Stimulated activated CD4-positive, alpha-beta T cell treated with anti-CD3 and anti-CD28 coated beads, Interleukin-4, amount 100 ng/mL, for 24 hours (primary cell): ENCODE measurements at places on chromosomes 1 and 21.

DNA sequence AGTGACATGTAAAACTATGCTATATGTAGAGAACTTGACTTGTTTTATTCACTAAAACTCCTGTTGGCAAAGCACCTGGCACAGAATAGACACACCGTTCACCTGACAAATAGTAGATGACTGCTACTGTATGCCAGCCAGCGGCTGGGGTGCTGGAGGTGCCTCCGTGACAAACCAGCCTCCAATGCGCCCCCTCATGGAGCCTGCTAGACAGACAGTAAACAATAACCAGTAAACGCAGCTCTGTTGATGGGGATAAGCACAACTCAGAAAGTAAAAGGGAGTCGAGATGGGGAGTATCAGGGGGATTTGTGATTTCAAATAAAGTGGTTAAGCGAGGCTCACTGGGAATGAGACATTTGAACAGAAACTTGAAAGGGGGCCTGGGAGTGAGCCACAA is 107.2 kb downstream of the PRDM2 start:
- DNase-seq, result no peak

- no peak for DNase-seq
Observed at GRCh38 chr1:245338485-245338877, 183.7 kb downstream of the KIF26B start.

DNA sequence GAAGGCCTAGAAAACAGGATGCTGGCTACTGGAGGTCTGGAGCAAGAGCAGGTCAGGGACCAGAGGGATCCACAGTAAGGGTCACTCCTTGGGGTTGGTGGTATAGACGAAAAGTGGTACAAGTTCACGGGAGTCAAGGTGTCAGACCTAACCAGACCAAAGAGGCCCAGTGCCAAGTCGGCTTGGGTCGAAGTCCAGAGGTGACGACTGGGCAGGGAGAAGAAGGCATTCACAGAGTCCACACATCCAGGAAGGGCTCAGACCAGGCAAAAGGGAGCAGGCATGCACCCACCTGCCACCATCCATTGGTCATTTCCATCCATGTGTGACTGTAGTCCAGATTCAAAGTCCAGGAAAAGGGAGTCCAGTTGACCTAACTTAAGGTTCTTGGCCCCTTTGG is 27.1 kb upstream of the SYT6 start:
- no peak for DNase-seq

DNA sequence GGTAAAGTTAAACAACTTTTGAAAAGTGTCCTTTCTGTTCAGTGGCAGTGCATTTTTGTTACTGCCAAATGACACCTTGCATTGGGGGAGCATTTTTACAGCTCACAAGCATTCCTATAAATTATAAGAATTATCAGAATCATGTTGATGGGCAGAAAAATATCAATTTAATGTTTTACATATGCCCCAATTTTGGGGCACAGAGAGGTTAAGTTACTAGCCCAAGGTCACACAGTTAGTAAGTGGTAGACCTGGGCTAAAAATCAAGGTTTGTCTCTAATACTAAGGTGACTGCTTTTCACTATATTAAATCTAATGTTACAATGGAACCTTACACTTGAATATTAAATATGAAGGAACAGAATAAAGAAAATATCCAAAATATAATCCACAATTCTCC is 180.1 kb upstream of the IVNS1ABP start:
- no peak for DNase-seq

GRCh38 chr1:112026016-112026415 is 36.5 kb upstream of the KCND3 start:
- no peak for DNase-seq

GRCh38 chr1:183998045-183998444 is 39.5 kb downstream of the COLGALT2 start:
- DNase-seq, result no peak

DNA sequence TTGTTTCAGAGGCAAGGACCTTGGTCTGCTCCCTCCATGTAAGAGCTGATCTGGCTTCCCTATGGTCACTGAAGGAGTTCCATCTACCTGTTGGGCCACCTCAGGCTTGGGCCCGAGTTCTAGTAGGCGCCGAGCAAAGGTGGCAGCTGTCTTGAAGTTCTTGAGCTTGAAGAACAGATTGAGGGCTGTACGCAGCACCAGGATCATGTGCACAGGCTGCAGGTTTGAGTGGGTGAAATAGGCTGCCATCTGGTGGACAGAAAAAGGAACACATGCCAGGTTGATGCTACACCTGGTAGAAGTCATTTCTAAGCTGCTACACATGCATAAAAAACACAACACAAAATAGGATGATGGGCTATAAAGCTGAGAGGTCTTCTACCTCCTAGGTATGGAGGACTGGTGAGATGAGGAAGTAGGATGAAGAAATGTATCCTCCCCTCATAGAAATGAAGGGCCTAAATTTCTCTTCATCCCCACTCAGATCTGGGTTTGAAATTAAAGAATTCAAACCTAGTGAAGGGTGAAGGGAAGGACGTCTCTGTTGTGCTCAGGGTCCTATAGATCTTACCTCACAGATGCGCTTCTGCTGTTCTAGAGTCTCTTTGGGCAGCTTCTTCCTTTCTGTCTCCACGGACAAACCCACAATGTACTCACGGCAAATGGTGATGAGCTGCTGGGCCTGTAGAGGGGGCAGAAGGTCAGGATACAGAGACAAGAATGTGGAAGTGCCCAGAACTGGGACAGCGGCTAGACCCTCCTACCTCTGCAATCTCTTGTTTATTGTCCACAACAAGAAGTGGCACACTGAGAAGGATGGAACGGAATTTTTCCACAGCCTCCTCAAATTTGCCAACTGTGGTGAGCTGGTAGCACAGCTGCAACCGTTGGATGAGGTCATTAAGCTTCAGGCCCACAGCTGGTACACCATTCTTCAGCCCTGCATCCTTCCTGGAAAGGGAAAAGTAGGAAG is 6.6 kb upstream of the PEX19 start:
- peak; percentile 69 for DNase-seq

DNA sequence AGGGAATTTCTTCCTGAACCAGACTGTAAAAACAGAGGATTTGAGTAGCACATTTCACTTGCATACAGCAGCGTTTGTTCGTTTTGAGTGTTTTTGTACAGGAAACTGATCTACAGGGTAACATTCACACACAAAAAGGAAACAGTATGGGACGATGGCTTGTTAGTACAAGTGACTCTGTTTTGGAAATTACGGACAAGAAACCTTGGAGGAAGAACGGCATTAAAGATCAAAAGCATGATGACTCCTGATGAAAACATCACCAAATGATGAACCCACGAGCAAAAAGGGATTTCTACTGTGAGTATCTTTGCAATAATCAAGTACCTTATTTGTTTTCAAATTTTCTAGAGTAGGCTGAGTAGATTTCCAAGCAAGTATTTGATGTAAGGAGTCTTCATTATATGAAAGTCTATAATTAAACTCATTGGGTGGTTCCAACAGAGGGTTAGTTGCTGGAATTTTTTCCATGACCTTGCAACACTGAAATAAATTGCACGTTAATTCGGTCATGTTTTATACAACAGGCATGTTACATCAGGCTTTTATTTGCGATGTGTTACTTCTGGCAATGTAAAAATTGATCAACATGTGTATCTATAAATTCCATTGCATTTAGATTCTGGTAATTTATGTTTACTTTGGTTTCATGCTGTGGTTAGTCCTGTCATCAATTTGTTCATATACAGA is 76.7 kb upstream of the KCNK2 start:
- no peak for DNase-seq

- DNase-seq, result no peak
Observed at GRCh38 chr21:45873866-45874265, 107.7 kb upstream of the COL6A1 start.

DNA sequence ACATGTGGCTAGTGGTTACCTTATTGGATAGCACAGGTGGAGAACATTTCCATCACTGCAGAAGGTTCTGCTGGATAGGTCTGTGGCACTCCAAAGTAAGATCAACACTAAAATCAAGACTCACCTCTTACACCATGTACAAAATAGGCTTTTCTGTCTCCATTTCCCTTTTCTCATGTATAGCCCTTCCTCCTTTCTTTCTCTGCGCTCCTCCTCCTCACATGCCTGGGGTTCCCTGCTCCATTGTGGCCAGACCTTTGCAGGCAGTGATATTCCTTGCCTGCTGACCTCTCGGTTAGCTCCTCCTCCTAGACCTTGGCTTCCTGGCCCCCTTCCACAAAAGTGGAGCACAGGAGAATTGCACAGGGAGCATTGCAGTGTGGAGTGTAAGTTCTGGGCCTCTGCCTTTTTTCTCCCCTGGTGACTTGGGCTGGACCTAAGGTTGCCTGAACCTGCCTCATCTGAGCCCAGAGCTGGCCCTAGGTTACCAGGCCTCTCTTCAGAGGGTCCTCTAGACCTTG is 33.2 kb upstream of the RBM15 start:
- no peak for DNase-seq

- DNase-seq, result no peak
Observed at GRCh38 chr1:1080122-1080757, 6.1 kb upstream of the RNF223 start.

DNA sequence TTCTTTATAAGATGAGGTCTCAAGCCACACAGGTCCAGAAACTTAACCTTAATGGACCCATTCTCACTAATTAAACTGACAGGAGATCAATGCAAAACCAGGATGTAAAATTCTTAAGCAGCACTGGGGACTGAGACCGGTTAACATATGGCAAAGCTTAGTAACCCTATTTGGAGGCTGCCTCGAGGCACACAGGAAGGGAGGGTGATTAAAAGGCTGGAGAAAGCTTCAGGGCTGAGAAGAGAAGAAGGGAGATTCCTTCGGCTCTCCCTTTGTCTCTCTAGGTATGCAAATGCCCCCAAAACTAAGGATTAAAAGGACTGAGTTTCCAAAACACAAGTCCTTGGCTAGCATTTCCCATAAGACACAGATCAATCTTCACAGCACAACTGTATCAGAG is 120.8 kb upstream of the DSCAM start:
- DNase-seq, result no peak

DNA sequence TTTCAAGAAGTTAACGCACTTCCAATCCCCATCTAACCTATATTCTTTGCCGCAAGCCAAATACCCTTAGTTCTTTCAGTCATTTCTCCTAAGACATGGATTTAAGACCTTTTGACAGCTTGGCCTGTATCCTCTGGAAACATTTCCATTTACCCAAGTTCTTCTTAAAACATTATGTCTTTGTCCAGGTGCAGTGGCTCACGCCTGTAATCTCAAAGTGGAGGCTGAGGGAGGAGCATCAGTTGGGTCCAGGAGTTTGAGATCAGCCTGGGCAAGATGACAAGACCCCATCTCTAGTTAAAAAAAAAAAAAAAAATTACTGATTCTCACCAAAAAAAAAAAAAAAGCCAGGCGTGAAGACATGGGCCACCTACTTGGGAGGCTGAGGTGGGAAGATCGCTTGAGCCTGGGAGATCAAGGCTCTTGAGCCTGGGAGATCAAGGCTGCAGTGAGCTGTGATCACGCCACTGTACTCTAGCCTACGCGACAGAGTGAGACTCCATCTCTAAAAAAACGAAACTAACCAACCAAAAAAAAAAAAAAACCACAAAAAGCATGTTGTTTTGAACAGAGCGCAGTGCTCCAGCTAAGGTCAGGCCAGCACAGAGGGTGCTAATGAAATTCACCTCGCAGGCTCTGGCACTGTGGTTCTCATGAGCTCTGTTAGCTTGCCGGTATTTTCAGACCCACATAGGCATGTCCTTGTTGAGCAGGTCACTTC is 36.0 kb downstream of the NUAK2 start:
- DNase-seq, result peak; percentile 64
